ENCODE measurements at places on chromosomes 7 and 10. TPM values are rescaled to one million over a fixed set of nuclear protein-coding genes. Genes with fewer than 3 reads are reported as not detected.

The CPXM2 gene
- total RNA-seq, result 5.8 TPM

The PNLIPRP2 gene
- total RNA-seq, result not detected

The MET gene
- total RNA-seq, result 1.4 TPM

The WNT2 gene
- 0.24 TPM for total RNA-seq

The EPHB6 gene
- total RNA-seq, result 75.6 TPM

The TMEM225B gene
- total RNA-seq, result 1.5 TPM

The AGBL3 gene
- 1.9 TPM for total RNA-seq

The TMEM178B gene
- total RNA-seq, result 2.0 TPM

The NAT16 gene
- not detected for total RNA-seq

The ACHE gene
- 6.9 TPM for total RNA-seq
